Sciatic nerve (tissue), 2 donors: ENCODE measurements at places on chromosomes 7 and 10. TPM values are rescaled to one million over a fixed set of nuclear protein-coding genes. Genes with fewer than 3 reads are reported as not detected.

- DNase-seq, result no peak
Observed at GRCh38 chr10:116740971-116741370, 1.4 kb downstream of the HSPA12A start.

GRCh38 chr7:24835643-24836042, 78.4 kb upstream of the GSDME start:
- no peak for DNase-seq

IL2RA gene
- 1.1 TPM for total RNA-seq

- no peak for DNase-seq
Observed at GRCh38 chr7:79563821-79564522, 110.5 kb upstream of the MAGI2 start.

DNA sequence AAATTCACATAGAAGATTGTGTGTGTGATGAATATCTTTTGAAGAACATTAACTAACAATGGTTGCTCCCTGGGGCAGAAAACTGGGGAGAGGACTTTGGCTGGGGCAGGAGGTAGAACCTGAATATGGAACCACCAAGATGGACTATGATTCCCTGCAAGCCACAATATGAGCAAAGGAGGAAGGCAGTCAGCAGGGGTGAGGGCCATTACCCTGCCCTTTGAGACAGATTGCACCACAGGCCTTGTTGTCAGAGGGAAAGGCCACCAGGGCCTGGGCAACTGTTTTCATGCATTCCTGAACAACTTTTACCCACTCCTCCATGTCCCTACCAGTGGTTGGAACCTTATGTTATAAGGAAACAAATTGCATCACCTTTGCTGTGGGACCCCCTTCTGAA, 670.1 kb upstream of the POM121L12 start:
- no peak for DNase-seq

CACNB2 gene
- total RNA-seq, result 1.2 TPM

GRCh38 chr7:100829150-100829716, 1.9 kb upstream of the EPHB4 start:
- DNase-seq, result no peak

CHRM2 gene
- not detected for total RNA-seq
